ENCODE measurements at places on chromosomes 12 and 14.
A peak's percentile ranks its signal among the peaks of the same experiment; 100 is the strongest.

DNA sequence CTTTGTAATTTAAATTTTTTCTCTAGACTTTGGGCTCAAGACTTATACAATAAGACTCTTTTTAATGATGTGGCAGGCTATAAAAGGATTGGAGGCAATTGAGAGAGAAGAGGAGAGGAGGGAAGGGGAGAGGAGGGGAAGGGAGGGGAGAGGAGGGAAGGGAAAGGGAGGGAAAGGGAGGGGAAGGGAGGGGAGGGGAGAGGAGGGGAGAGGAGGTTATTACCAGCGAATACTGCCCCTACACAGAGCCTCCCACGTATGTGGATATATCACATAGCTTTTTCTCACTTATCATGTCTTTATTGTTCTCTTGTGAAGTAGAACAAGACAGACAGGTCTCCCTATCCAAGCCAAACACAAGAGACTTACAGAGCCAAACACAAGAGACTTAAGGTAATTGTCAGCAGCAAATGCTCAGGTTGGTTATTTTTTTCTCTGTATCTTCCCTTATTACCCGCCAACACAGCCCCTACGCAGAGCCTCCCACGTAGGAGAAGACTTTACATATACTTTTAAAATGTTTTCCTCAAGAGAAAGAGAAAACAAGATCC lies 63.1 kb downstream of the DRAM1 start:
- DNase-seq = no peak

GRCh38 chr12:14931359-14931758 lies 7.0 kb downstream of the ERP27 start:
- DNase-seq = no peak

DNA sequence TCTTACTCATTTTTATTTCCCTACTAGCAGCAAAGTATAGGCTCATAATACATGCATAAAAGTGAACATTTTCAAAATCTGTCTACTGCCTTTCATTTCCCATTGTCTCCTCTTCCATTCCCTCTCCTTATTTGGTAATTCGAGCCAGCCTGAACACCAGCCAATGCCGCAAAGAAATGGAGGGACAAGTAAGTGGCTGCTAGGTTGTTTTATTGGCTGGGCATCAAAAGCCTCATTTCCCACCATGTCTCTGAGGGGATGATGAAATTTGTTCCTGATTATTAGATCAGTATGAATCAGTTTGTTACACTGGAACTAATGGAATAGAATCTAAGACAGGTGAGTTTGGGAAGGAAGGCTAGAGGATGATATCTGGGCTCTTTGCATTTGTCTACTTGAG lies 143.5 kb downstream of the KCNA5 start:
- no peak for DNase-seq

DNA sequence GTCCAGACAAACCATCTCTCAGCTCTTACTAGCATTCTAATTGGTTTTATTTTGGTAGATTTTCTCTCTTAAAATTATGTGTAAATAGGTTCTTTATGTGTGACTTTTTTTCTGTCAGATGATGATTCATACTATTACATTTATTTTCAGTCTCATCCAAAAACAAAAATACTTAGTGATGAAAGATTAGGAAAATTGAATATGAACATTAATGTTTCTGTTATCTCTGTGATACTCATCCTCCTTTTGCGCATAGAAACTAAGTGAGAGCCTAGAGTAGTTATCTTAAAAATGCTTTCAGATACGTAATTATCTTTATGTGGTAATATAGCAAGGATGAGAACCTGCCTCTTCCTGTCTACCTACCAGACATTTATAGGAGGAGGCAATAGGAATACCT lies 84.1 kb upstream of the MON2 start:
- DNase-seq = no peak

DNA sequence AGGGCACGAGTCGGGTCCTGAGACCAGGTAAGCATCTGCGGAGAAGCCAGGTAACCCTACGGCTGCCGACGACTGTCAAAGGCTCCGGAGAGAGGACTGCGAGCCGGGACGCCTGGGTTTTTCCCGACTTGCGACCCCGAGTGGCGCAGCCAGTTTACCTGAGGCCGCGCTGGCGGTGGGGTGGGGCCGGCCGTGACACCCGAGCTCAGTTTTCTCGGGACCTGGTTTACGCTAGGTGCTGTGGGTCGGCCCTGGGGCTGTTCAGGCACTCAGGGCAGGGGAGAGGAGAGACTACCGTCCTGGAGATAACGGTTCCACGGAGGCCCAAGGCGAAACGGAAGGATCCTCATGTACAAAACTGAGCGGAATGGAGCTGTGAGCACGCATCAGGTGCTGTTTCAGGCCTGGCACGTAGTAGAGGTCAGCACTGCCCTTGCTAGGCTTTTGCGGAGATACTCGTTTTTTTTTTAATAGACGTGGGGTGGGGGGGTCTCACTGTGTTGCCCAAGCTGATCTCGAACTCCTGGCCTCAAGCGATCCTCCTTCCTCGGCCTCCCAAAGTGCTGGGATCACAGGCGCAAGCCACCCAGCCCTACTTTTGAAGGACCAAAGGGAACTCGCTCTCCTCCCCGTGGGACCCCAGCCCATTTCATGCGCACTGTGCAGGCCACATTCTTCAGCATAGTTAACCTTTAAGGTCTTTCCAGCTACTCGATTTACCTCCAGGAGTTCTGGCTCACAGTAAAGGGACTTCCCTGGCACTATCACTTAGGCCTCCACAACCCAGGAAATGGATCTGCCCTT lies 471 bp downstream of the MTRFR start:
- no peak for DNase-seq

- no peak for DNase-seq
These were observed 33.7 kb downstream of the FLVCR2 start for GRCh38 chr14:75612157-75612556.

- DNase-seq = no peak
These were observed 57.8 kb upstream of the FSCB start for GRCh38 chr14:44564908-44565307.

GRCh38 chr12:101076921-101077320 lies 133.1 kb downstream of the SLC5A8 start:
- no peak for DNase-seq

DNA sequence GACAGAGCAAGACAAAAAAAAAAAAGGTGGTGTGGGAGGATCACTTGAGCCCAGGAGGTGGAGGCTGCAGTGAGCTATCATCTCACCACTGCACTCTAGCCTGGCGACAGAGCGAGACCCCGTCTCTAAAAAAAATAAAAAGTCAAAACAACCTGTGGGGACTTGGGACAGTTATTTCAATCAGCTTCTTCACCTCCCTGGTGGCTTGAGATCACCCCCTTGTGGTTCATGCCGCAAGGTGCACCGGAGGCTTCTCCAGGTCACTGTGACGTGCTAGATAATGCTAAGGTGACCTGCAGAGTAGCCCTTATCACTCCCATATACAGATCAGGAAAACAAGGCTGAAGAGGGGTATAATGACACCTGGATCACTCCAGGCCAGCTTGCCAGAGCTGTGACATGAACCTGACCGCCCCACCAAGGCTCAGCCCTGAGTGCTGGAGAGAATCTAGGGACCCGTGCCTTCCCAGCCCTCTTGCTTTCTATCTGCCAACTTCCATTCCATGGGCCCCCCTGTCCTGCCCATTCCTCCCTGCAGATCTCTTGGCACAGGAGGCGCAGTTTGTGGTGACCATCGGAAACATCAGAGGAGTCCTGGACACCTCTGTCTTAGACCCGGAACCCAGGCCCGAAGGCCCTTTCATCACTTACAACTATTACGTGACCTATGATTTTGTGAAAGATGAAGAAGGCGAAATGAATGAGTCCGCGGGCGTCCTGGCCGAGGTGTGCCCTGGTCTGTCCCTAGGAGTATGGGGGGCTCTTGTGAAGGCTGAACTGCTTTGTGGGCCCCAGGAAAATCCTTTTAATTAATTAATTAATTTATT lies 8.1 kb downstream of the LRRC43 start:
- DNase-seq = peak; percentile 69

DNA sequence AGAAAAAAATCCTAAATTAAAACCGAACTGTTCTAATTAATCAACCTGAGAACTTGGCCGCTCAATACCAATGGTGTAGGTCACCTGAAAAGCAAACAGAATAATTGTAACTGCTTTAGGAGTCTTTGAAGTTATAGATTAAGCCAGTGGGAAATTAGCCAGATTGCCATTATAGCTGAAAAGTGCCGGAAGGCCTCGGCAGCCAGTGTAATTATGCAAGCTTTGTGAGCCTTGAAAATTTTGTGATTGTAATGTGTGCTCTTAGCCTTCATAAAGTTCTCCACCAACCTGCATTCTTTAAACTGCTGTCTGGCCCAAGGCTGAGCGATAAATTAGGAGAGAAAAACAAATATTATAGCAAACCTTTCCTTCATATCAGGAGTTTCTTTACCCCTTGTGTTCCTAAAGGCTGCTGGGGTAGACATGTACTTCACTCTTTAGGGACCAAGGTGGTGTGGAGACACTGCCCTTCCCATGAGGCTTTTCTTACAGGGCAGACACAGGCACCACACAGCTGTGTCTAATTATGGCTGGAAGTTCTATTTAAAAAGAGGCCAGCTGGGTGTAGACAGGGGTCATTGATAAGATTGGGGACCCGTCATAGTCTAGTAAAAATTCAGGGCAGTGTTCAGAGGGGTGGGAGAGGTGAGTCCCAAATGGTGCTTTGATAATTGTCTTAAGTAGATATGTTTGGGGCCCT lies 991.2 kb downstream of the FLRT2 start:
- no peak for DNase-seq

- DNase-seq = no peak
These were observed 624 bp upstream of the PLEKHD1 start for GRCh38 chr14:69483765-69484443.

DNA sequence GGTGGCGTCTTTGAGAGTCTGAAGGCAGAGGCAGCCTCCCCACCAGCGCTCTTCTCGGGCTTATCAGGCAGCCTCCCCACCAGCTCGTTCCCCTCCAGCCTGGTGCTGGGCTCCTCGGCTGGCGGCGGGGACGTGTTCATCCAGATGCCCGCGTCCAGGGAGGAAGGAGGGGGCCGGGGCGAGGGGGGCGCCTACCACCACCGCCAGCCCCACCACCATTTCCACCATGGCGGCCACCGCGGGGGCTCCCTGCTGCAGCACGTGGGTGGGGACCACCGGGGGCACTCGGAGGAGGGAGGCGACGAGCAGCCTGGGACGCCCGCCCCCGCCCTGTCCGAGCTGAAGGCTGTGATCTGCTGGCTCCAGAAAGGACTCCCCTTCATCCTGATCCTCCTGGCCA lies 11.8 kb downstream of the RNFT2 start:
- no peak for DNase-seq

DNA sequence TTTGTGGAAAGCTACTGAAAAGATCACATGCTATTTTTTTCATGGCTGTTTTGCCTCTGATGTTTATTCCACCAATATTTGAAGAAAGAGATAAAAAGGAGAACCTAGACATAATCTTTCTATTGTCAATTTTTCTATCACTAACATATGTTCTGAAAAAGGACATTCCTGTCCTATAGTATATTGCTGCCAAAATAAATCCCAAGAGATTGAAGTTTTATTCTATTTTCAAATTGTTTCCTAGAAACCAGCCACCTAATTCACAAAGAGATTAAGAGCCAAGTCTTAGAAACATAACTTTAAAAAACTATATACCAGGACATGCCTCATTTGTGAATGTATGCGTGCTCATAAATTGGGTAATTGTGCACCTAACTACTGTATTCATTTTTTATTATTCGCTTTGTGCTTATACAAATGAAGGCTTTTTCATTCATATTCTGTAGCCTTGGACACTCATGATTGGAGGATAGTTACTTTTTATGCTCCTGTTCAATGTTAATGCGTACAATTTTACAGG lies 200.7 kb downstream of the FUT8 start:
- DNase-seq = no peak

DNA sequence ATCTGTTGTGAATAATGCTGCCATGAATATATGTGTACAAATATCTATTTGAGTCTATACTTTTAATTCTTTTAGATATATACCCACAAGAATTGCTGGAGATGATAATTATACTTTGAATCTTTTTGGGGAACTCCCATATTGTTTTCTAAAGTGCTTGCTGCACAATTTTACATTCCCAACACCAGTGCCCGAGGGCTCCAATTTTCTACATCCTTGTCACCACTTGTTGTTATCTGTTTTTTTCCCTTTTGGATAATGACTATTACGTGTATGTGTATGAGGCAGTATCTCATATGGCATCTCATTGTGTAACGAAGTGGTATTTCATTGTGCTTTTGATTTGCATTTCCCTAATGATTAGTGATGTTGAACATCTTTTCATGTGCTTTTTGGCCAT lies 127.1 kb downstream of the SUDS3 start:
- no peak for DNase-seq

- no peak for DNase-seq
These were observed 49.5 kb upstream of the PIWIL1 start for GRCh38 chr12:130288206-130288605.

GRCh38 chr12:108565976-108566375 lies 3.6 kb downstream of the ISCU start:
- DNase-seq = peak; percentile 45

GRCh38 chr14:66955159-66955558 lies 234.1 kb upstream of the GARIN2 start:
- no peak for DNase-seq

DNA sequence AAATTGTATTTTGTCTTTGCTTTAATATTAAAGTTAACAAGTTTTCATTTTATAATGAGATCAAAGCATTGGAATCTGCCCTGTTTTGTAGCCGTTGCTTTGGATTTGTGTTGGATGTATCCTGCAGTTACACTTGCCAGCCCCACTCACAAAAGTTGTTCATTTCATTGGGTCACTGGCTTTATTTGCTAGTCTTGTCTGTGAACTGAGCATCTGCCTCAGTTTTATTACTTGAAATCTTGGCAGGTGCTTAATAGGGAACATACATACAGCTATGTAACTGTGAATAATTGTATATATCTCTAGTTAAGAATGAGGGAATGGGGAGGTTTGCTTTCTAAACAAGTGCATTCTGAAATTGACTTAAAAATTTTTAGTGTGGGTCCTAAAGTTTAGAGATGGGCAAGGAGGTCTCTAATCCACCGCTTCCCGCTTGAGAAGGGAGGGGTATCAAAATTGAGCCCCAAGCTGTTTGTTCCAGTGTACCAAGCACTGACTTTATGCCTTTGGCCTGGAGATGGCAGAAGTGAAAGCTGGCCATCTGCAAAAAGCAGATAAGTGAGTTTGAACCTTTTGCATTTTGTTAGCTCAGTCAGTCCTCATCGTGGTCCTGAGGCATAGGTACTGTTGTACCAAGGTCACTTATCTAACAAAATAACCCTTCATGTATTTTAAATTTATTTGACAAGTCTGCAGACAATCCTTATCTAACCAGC lies 9.3 kb downstream of the EIF5 start:
- no peak for DNase-seq

DNA sequence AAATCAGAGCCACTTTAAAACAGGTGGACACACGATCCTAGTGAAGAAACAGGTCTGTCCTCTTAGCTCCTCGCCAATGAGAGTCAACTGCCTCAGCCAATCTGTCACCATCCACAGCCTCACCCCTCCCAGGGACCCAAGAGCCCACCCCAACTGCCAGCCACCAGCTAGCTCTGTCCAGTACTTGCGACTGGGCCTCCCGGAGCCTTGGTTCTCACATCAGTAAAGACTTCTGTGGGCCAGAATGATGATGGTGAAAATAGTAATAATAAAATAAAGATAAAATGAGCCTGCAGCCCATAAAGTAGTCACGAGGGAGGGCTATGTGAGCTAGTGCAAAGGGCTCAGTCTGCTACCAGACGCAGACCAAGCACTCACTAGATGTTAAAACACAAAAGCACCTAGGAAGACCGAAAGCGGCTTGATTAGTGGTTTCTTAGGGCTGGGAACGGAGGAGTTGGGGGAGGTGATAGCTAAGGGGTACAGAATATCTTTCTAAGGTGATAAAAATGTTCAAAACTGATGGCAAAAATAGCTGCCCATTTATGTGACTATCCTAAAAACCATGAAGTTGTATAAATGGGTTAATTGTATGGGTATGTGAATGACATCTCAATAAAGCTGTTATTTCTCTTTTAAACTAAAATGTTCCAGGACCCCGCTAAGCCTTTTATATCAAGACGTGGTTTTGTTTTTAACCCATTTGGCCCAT lies 39.8 kb downstream of the ACTN1 start:
- DNase-seq = no peak

Measured in stimulated activated CD4-positive, alpha-beta T cell treated with anti-CD3 and anti-CD28 coated beads, Interleukin-12 subunit alpha, Interleukin-12 subunit beta, amount 100 ng/mL, for 24 hours (primary cell).